Heart right ventricle (tissue), 16 donors: ENCODE measurements at places on chromosomes 12 and 14. TPM values are rescaled to one million over a fixed set of nuclear protein-coding genes. Genes with fewer than 3 reads are reported as not detected.

Gene ADAMTS20
- polyA plus RNA-seq: not detected

- no peak for DNase-seq
Observed at GRCh38 chr12:110916295-110916875, 4.0 kb downstream of the MYL2 start.

Gene OLR1
- polyA plus RNA-seq: 0.07 TPM

Gene MYF5
- not detected for polyA plus RNA-seq

GRCh38 chr14:30553311-30553989, 5.5 kb upstream of the G2E3 start:
- DNase-seq: no peak

- DNase-seq: no peak
Observed at GRCh38 chr14:72863216-72864006, 30.5 kb downstream of the DPF3 start.

GRCh38 chr14:22475381-22475780, 113.6 kb downstream of the DAD1 start:
- DNase-seq: no peak

- no peak for DNase-seq
Observed at GRCh38 chr12:124099661-124100060, 126.6 kb downstream of the ZNF664 start.

Gene CLEC4C
- polyA plus RNA-seq: not detected

DNA sequence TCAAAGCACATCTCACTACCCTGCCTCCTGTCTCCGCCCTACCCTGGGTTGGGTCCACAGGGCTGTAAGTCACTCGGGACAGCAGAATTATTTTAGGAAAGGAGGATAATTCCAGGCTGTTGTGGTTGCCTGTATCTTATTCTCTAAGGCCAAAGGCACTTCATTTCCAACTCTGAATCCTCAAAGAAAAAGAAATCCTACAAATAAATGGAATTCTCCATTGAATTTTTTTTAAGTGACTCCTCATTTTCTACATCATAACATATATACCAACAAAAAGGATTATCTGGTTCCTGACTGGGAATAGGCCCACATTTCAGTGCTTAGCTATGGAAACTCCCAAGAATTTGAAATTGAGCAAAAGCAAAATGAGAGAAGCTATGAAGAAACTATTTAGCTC, 186.4 kb downstream of the ITPR2 start:
- no peak for DNase-seq

DNA sequence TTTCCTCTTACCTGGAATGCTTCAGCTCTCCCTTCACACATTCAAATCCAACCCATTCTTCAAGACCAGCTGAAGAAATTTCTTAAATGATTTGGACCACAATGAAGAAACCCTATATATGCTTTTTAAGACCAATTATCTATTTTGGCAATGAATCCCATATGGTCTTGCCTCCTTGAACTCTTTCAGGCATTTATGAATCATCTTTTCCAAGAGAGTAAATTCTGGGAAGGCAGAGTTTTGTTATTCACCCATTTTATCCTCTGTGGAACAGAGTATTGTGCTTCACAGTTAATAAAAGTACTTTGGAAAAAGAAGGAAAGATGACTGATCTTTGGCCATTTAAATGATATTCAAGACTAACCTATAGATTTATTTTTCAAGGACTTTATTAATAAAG, 14.0 kb downstream of the GIT2 start:
- no peak for DNase-seq

- DNase-seq: no peak
Observed at GRCh38 chr12:19912991-19913390, 455.3 kb upstream of the PDE3A start.

DNA sequence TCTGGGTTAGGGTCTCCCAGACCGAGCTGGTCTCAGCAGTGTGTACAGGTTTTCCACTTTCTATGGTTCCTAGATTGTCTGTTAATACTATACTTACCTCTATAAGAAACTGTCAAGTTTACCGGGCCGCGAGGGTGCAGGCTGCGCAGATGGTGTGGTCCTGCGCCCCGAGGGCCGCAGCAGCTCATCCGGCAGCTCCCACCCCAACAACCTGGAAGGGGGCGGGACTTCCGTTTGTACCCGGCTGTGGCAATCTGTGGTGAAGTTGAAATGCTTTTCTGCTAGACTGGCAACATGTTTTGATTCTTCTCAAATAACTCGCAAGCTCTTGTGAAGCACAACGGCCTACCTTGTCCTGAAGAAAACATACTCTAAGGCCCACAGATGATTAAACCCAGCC, at the start of gene CLEC9A:
CLEC9A (plus strand) TSS at position 237 of the 400 bp plus-strand sequence. CDS start 22,006 bp downstream, outside the sequence.
- no peak for DNase-seq

Gene LHX5
- not detected for polyA plus RNA-seq

DNA sequence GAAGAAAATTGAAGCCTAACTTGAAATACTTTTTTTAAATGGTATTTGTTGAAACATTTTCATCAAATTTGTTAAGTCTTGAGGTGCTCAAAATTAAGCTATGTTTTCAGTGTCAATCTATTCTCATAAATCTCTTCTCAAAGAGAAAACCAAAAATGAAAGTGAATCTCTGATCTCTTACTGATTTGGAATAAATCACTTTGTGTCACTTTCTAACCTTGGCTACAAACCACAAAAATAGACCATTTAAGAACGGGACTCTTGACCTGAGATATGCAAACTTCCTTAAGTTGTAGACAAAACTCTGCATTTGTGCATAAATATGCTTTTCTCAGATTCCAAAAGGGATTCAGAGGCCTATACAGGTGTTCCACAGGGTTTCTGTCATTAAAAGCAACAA, 192.9 kb downstream of the SEC23A start:
- no peak for DNase-seq

GRCh38 chr12:29843036-29843435, 59.3 kb upstream of the TMTC1 start:
- no peak for DNase-seq

GRCh38 chr12:91954747-91955146, 190.9 kb downstream of the BTG1 start:
- DNase-seq: no peak

Gene CCDC184
- polyA plus RNA-seq: 1.0 TPM

- DNase-seq: no peak
Observed at GRCh38 chr12:66584673-66585072, 94.2 kb downstream of the GRIP1 start.

Gene NEDD1
- 5.4 TPM for polyA plus RNA-seq

Gene AKAP6
- polyA plus RNA-seq: 14.0 TPM

GRCh38 chr12:106139422-106140171, 843 bp upstream of the NUAK1 start:
- DNase-seq: peak; percentile 79

- peak; percentile 93 for DNase-seq
Observed at GRCh38 chr12:6937481-6938352, 5.9 kb upstream of the RNU7-1 start.

GRCh38 chr12:63090716-63091115, 60.3 kb downstream of the AVPR1A start:
- DNase-seq: no peak

- no peak for DNase-seq
Observed at GRCh38 chr12:72677139-72677538, 405.0 kb downstream of the TRHDE start.

DNA sequence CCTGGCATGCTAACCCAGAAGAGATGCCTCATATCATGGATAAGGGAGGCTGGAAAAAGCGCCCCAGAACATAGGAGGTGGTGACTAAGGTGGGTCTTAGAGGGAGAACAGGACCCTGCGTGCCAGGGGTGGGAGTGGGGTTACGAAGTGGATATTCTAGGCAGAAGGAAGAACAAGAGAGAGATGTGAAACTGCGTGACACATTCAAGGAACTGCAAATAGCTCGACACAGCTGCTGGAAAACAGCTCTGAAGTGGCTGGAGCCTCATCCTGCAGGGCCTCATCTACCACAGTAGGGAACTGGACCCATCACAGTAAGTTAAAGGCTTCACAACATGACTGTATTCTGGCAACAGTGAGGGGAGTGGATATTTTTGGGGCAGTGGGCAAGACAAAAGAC, 61.1 kb downstream of the RNF34 start:
- no peak for DNase-seq

GRCh38 chr12:102201436-102202061, 3.9 kb upstream of the PMCH start:
- no peak for DNase-seq

DNA sequence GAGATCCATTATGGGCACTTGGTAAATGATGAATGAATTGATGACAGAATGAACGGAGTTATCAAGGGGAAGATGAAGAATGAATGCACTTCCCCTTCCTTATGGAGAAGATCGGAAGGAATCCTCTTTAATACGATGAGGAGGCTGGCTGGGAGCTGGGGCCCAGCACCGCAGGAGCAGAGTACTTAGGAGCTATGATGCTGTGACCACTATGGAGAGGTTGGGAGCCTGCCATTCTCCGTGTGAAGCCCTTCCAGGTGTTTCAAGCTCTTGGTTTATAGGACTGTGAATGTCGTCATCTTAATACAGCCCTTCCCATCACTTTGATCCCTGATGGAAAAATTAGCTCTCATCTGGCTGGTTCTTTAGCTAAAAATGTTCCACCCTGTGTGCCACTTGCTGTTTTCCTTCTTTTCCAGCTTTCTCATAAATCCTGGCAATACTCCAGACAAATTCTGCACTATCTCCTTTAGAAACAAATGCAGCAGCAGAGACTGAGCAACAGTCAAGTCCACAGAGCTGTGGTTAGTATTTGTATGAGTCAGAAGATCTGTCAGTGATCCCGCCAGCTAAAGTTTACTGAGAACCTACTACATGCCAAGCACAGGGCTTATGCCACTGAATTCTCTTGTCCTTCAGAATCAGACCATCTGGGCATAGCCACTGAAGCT, 263.1 kb upstream of the CRY1 start:
- DNase-seq: no peak

Gene RPL10L
- not detected for polyA plus RNA-seq

Gene CD4
- 3.2 TPM for polyA plus RNA-seq

DNA sequence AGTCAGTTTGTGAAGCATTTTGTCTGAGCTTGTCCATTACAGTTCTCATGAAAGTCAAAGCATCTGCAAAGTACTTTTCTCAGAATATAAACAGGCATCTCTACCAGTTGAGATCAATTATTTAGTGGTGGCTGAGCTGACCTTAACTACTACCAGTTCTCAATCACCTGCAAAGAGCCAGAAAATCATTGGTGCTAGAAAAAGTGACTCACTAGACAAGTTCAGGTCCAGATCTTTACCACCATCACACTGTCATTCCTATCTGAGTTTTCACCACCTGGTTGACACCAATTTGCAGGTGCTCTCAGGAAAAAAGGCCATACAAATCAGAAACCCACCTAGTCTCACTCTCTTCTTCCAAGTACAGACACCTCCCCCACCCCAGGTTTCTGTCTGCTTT, 33.3 kb downstream of the ITPR2 start:
- no peak for DNase-seq

Gene GPRC5A
- 0.75 TPM for polyA plus RNA-seq

DNA sequence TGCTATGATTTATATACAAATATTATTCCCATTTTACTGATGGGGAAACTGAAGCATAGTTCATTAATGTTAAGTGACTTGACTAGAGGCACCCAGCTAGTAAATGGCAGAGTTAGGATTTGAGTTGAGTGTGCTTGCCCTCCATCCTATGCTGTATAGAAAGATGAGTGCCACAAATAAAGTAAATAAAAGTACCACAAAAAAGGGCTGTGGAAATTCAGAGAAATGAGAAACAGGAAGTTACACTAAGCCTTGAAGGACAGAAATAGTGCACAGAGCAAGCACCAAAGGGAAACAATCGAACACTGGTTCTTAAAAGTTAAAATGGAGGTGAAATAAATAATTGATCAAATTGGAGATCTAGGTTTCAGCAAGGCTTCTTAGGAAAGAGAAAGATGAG, 9.2 kb upstream of the ABCD2 start:
- DNase-seq: no peak

DNA sequence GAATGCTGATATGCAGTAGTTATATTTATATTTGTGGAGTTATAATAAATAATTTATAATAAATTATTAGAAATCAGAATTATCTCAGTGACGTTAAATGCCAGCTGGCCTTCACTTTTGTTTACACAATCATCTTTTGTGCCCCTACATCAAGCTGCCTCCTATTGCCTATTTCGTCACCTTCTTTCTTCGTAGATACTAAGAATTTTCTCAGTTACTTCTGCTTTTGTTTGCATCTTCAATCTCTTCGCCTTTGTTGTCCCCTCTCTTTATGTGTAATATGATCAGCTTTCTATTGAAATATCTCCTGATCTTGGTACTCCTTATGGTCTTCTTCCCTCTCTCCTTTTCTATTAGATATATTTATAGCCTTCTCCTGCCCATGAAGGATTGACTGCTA, 197.0 kb downstream of the ERC1 start:
- DNase-seq: no peak

Gene TAS2R30
- polyA plus RNA-seq: not detected

- DNase-seq: no peak
Observed at GRCh38 chr12:16346958-16347357, 487 bp upstream of the MGST1 start.
